ENCODE measurements at places on chromosomes 1 and 21.

GRCh38 chr1:208977638-208978256 lies 605.8 kb upstream of the CAMK1G start:
- no peak overlapping the region for H3K27ac ChIP-seq
- H3K27me3 ChIP-seq: peaks cover 9% of the 10 kb centered on the region
- H3K36me3 ChIP-seq: no peaks in the 10 kb centered on the region
- DNase-seq: no peak

- H3K27me3 ChIP-seq: no peaks in the 10 kb centered on the region
- no peaks in the 10 kb centered on the region for H3K36me3 ChIP-seq
- no peaks in the 10 kb centered on the region for H3K4me1 ChIP-seq
- no peak overlapping the region for H3K27ac ChIP-seq
- no peak overlapping the region for H3K4me3 ChIP-seq
These were observed 26.0 kb downstream of the PRKAA2 start for GRCh38 chr1:56671085-56671484.

DNA sequence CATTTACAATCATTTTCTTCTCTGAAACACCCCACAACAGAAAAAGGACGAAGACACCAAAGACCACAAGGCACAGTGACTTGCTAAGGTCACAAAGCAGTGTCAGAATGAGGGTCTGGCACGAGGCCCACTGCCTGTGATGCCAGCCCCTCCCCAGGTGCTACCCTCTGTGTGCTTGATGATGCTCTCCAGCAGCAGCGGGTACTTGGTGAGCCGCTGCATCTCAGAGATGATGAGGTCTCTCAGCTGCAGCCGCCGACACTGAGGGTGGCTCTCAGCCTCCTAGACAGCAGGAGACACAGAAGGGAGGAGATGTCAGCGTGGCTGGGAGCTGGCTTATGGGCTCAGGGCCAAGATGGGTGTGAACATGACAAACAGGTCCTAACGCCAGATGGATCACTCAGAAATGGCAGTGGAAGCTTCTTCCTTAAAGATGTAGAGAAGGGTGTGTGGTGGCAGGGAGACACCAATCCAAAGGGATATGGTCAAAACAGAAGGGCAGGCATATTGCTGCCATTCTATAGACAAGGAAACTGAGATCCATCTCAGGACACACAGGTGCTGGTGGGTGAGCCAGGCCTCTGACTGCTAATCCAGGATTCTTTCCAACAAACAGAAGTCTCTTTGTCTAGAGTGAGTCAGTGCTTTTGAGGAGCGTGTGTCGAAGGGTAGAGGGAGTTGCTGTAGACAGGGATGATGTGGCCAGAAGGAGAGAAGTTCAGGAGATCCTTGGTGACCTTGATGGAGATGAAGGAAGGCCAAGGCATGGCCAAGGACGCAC lies 25.6 kb downstream of the LRRC71 start:
- H3K27me3 ChIP-seq: no peaks in the 10 kb centered on the region
- H3K4me1 ChIP-seq: no peaks in the 10 kb centered on the region
- no peak overlapping the region for H3K4me3 ChIP-seq

DNA sequence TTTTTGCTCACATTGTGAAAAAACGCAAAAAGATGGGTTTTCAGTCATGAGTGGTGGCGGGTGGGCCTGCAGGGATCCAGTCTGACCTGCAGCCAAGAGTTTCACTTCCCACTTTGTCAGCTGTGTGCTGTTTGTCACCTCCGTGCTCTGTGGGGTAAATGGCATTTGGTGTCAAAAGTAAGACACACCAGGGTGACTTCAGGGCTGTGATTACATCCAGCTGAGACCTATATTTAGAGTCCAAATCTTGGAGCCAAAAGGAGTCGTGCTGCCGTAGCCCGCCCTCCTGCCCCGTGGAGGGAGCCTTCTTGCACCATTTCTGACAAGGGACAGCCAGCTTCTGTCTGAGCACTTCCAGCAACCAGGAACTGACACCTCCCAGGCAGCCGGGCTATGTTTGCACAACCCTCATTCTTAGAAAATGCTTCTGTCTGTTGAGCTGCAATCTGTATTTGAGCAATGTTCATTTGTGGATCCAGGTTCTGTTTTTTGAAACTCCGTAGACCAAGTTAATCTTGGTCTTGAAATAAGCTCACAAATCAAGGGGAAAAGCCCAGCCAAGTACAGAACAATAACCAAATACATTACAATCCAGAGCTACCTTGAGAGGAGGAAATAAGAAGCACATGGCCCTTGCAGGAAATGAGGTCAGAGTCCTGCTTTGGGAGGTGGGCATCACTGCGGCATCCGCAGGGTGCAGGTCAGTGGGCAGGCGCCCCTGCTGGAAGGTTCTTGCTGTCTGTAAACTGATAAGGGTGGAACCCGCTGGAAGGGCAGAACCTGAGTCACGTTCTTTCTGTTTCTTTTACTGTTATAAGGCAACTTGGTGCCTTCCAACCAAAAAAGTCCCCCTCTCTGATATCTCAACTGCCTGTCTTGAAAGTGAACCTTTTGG lies 14.4 kb downstream of the ABCG1 start:
- H3K4me3 ChIP-seq: peak overlapping the region; percentile 70
- DNase-seq: peak; percentile 86
- no peaks in the 10 kb centered on the region for H3K27me3 ChIP-seq

GRCh38 chr1:181783208-181783607 lies 278.3 kb downstream of the ZNF648 start:
- H3K4me1 ChIP-seq: no peaks in the 10 kb centered on the region
- H3K27ac ChIP-seq: no peak overlapping the region
- no peaks in the 10 kb centered on the region for H3K27me3 ChIP-seq
- no peaks in the 10 kb centered on the region for H3K36me3 ChIP-seq

- no peaks in the 10 kb centered on the region for H3K27me3 ChIP-seq
- no peak overlapping the region for H3K27ac ChIP-seq
- H3K4me3 ChIP-seq: no peak overlapping the region
- H3K36me3 ChIP-seq: peaks cover 58% of the 10 kb centered on the region
These were observed 24.3 kb downstream of the IL10RB start for GRCh38 chr21:33290441-33290840.

DNA sequence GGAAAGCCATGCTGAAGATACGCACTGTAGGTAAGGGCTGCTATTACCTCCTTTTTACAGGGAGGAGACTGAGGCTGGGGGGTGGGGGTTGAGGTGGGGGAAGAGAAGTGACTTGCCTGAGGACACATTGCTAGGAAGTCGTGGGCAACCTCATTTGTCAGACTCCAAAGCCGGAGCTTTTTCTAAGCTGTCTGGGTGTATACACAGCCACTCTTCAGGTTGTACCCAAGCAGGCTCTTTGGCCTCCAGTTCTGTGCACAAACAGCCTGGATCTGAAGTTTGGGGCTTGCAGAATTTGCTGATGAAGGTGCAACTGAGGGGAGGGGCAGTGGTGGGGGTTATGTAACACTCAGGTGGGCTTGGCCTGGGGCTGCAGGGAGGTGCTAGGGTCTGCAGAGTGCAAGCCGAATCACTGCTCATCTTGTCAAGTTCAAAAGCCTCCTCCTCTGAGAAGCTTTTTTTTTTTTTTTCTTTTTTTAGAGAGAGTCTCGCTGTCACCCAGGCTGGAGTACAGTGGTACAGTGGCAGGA lies 16.9 kb downstream of the TINAGL1 start:
- H3K4me1 ChIP-seq: peaks cover 1% of the 10 kb centered on the region
- no peak overlapping the region for H3K4me3 ChIP-seq
- peaks cover 21% of the 10 kb centered on the region for H3K27me3 ChIP-seq
- no peaks in the 10 kb centered on the region for H3K36me3 ChIP-seq

DNA sequence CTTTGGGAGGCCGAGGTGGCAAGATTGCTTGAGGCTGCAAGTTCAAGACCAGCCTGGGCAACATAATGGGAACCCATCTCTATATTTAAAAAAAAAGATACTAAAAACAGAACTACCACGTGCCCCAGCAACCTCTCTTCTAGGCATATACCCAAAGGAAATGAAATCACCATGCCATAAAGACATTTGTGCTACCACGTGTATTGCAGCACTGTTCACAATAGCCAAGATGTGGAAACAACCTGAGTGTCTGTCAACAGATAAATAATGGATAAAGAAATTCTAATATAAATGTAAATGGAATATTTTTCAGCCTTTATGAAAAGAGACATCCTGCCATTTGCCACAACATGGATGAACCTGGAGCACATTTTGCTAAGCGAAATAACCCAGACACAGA lies 128.6 kb downstream of the PCNX2 start:
- no peaks in the 10 kb centered on the region for H3K27me3 ChIP-seq
- peaks cover 31% of the 10 kb centered on the region for H3K36me3 ChIP-seq
- H3K4me1 ChIP-seq: no peaks in the 10 kb centered on the region

DNA sequence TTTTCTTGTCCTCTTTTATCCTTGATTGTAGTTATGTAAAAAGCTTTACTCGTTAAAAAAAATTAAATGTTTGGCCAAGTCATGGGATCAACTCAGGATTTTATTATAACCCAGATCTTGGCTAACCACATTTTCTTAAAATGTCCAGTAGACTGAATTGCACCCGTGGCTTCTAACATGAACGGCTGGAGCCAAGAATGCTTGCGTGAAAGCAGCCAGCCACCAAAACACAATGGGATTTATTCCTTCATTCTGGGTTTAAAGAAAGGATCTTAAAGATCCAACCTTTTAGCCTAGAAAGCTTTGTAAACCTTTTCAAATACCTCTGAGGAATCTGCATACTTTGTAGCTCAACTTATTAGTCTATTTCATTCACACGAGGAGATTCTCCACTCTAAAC lies 404.4 kb downstream of the USP25 start:
- no peaks in the 10 kb centered on the region for H3K27me3 ChIP-seq
- no peak overlapping the region for H3K27ac ChIP-seq
- H3K36me3 ChIP-seq: no peaks in the 10 kb centered on the region
- DNase-seq: no peak

DNA sequence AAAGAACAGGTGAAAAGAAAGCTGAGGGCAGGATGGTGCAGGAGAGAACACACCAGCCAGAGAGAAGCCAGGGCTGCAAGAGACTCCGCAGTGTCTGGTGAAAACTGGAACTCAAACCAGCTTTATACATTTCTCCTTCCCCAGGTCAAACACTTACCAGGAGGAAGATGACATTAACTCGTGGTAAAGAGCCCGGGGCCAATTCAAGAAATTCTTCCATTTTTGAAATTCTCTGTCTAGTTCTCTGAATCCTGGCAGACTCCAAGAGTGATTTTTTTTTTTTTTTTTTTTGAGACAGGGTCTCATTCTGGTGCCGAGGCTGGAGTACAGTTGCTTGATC lies 25.8 kb upstream of the SIPA1L2 start:
- H3K4me3 ChIP-seq: no peak overlapping the region
- no peak overlapping the region for H3K27ac ChIP-seq
- peaks cover 33% of the 10 kb centered on the region for H3K27me3 ChIP-seq
- H3K36me3 ChIP-seq: no peaks in the 10 kb centered on the region
- no peak for DNase-seq

DNA sequence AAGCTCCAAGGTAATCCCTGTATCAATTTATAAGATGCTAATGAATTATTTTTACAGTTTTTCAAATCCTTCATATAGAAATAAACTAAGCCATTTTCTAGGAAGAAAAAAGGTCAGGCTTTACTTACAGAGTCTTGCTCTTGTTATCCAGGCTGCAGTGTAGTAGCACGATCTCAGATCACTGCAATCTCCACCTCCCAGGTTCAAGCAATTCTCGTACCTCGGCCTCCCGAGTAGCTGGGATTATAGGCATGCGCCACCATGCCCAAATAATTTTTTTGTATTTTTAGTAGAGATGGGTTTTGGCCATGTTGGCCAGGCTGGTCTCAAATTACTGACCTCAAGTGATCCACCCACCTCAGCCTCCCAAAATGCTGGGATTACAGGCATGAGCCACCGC lies 27.0 kb downstream of the RERE start:
- no peaks in the 10 kb centered on the region for H3K4me1 ChIP-seq
- H3K27ac ChIP-seq: no peak overlapping the region
- no peak overlapping the region for H3K4me3 ChIP-seq
- no peaks in the 10 kb centered on the region for H3K27me3 ChIP-seq
- no peaks in the 10 kb centered on the region for H3K36me3 ChIP-seq
- DNase-seq: no peak

GRCh38 chr1:218401998-218402785 lies 57.1 kb downstream of the TGFB2 start:
- no peak overlapping the region for H3K27ac ChIP-seq
- DNase-seq: no peak
- H3K36me3 ChIP-seq: no peaks in the 10 kb centered on the region
- H3K27me3 ChIP-seq: peaks cover 3% of the 10 kb centered on the region

- H3K36me3 ChIP-seq: peaks cover 32% of the 10 kb centered on the region
- H3K4me1 ChIP-seq: peaks cover 28% of the 10 kb centered on the region
- DNase-seq: no peak
- H3K27ac ChIP-seq: no peak overlapping the region
- H3K4me3 ChIP-seq: no peak overlapping the region
These were observed 7.6 kb downstream of the GNB1 start for GRCh38 chr1:1883092-1883873.

- H3K27me3 ChIP-seq: no peaks in the 10 kb centered on the region
- H3K27ac ChIP-seq: no peak overlapping the region
- H3K4me1 ChIP-seq: no peaks in the 10 kb centered on the region
- no peak overlapping the region for H3K4me3 ChIP-seq
- peaks cover 25% of the 10 kb centered on the region for H3K36me3 ChIP-seq
These were observed 20.1 kb upstream of the CCDC17 start for GRCh38 chr1:45643978-45644377.

DNA sequence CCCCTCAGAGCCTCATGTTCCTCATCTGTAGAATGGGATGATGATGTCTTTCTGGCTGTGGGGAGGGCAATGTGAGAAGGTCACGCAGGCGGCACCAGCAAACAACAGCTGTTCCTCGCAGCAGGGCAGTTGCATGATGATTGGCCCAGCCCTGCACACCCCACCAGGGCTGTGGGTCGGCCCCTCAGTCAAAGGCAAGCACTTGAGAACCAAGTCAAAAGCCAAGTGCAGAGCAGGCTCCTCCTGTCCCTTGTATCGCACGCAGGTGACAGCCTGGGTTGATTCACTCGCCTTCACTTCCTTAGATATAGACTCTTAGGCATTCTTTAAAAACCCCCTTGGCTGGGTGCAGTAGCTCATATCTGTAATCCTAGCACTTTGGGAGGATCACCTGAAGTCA lies 191.9 kb upstream of the C1orf174 start:
- no peak overlapping the region for H3K4me3 ChIP-seq
- H3K27ac ChIP-seq: no peak overlapping the region
- DNase-seq: no peak
- H3K4me1 ChIP-seq: no peaks in the 10 kb centered on the region
- no peaks in the 10 kb centered on the region for H3K27me3 ChIP-seq

DNA sequence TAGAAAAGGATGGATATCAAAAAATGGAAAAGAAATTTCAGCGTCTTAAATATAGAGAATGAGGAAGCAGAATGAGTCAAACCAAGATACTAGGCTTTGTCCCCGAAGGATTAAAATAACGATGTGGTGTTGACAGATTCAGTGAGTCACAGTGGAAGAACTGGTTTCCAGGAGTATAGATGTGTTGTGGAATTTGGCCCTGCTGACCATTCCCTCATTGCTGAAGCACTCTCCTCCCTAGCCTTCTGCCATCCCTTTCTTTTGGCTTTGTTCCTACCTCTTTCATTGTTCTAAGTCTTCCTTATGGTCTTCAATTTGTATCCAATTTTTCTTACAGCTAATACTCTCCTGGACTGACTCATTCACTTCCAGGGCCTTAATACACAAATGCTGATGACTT lies 23.1 kb upstream of the USP25 start:
- peaks cover 2% of the 10 kb centered on the region for H3K4me1 ChIP-seq
- H3K27me3 ChIP-seq: peaks cover 14% of the 10 kb centered on the region
- no peak overlapping the region for H3K27ac ChIP-seq
- H3K36me3 ChIP-seq: no peaks in the 10 kb centered on the region

- H3K4me3 ChIP-seq: no peak overlapping the region
- H3K4me1 ChIP-seq: no peaks in the 10 kb centered on the region
- H3K27ac ChIP-seq: no peak overlapping the region
- DNase-seq: no peak
- no peaks in the 10 kb centered on the region for H3K36me3 ChIP-seq
- H3K27me3 ChIP-seq: no peaks in the 10 kb centered on the region
These were observed 392.0 kb upstream of the ADGRL4 start for GRCh38 chr1:79398501-79398900.

GRCh38 chr1:201463071-201463552 lies 5.9 kb downstream of the PHLDA3 start:
- H3K27me3 ChIP-seq: peaks cover 3% of the 10 kb centered on the region
- DNase-seq: no peak
